Fibroblast of mammary gland (primary cell): ENCODE measurements at places on chromosomes 16 and 17.

DNA sequence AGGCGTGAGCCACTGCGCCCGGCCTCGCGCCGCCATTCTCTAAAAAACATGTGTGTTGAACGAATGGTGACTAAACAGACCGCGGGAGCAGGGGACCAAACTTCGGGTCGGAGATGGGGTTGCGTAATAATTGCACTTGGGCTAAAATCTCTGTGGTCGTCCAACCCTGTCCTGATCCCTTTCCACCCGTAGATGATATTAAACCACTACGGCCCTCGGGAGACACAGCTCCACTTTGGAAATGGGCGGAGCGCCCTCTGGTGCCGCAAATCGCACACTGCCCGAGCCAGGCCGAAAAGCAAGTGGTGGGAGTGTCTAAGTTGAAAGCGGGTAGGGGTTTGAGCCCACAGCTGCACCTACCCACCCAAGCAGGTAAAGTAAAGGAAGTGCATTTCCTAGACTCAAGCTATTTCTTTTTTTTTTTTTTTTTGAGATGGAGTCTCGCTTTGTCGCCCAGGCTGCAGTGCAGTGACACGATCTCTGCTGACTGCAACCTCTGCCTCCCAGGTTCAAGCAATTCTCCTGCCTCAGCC is 17.0 kb downstream of the CAVIN1 start:
- DNase-seq, result peak; percentile 93

GRCh38 chr17:48549914-48550501 is 5.1 kb upstream of the HOXB2 start:
- peak; percentile 77 for DNase-seq

DNA sequence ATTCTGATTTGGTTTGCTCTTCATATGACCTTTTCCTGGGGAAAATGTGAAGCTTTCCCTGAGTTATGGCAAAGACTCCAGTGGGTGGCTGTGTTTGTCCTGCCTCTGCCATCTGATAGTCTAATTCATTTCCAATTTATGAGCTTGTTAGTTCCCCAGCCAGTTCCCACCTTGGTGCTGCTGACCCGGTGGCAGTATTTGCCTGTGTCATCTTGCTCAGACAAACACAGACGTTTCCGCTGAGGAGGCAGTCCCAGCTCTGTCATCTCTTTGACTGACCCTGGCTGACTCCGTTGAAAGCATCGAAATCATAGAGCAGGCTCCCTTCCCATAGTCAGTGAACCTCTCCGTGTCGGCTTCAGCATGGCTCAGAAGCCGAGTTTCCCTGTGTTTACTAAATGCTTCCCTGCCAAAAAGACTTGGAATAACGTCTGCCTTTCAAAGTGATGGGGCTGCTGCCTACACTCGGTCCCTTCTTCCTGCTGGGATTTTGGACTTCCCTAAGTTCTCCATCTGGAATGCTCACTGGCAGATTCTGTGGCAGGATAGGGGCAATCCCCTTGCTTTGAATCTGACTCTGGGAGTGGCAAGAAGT is 538.3 kb downstream of the NPIPA7 start:
- DNase-seq, result no peak

DNA sequence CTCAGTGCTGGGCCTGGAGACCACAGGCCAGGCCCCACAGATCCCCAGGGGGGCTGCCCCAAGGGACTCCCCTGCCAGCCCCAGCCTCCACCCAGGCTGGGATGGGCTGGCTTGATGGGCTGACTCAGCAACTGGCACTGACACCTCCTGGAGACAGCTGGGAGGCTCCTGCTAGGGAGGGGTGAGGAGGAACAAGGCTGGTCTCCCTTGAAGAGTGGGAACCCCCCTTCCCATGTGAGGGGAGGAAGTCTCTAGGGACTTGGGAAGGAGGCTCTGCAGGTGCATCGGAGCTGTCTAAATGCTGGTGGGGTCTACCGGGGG is 10.4 kb downstream of the NHERF1 start:
- DNase-seq, result peak; percentile 25

DNA sequence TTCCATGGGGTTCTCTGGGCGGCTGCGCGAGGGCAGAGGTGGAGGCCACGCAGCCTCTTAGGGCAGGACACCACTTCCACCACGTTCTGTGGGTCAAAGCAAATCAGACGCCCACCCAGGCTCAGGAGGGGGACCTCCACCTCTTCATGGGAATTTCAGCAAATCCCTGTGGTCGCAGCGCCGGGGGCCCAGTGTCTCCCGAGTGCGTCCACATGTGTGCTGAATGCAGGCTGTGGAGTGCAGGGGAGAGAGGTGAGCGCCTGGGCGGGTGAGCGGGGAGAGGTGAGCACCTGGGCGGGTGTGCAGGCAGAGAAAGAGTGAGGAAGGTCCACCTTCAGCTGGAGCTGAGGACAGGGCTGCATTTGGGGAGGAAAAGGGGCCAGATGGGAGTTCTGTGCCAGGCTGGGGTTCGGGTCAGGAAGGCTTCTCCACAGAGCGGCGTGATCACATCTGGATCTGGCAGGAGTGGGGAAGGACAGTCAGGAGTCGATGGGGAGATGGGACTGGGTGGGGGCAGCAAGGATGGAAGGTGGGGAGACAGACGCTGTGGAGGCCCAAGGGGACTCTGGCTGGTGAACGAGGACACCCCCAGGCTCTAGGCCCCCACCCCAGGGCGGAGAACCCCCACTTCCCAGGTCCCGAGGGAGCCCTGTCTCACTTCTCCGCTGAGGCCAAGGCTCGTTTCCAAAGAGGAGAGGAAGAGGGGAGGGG is 36.8 kb upstream of the CBFA2T3 start:
- DNase-seq, result no peak

- DNase-seq, result peak; percentile 64
Observed at GRCh38 chr17:81285179-81285878, 9.8 kb downstream of the SLC38A10 start.

- DNase-seq, result peak; percentile 63
Observed at GRCh38 chr17:8062435-8062806, 23.6 kb downstream of the ALOX15B start.

DNA sequence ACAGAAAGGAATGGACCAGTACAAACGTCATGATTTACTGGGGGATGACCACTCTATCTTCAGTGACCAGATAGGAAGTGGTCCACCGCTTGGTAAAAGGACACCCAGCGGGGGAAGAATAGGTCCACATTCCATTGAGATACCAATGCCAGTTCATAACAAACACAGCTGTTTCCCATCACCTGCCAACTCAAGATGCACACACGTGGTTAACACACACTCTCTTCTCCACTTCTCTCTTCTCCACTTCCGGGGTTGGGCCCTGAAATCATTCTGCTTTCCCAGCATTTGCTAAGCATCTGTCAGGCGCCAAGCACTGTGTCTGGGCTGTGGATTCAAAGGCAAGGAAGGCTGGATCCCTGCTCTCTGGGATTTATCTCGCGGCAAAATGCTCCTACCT is 175.5 kb downstream of the SLC39A11 start:
- peak; percentile 15 for DNase-seq

DNA sequence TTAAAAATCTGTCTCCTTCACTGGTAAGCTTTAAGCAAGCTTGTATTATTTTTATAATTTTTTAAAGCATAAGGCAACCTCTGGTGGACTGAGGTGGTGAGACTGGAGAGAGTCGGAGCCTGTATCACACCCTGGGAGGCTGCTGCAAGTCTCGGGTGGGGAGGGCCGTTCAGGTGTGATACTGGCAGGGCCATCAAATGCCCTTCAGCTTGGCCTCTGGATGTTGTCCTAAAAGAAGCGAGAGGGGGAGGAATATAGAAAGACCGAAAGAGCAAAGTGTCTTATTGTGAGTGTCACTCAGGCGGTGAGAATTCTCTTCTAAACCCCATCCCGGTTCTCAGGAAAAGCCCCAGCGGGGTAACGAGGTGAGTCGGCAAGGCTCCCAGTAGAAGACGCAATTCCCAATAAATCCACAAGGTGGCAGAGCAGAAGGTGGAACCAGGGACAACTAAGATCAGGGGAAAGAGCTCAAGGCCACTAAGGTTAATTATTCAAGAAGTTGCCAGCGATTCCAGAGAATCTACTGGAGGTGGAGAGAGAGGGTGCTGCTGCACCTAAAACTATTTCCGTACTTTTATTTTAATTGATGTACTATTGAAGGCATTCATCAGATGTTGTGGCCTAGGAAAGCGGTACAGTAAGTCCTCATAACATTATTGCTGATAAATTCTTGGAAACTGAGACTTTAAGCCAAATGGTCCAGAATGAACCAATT is 14.1 kb downstream of the C17orf67 start:
- peak; percentile 76 for DNase-seq
